ENCODE measurements at places on chromosomes 7 and 10.

GRCh38 chr7:13179775-13180523 lies 492.5 kb downstream of the ARL4A start:
- DNase-seq, result no peak

GRCh38 chr7:27179503-27180430 lies 5.3 kb downstream of the HOXA11 start:
- DNase-seq, result peak; percentile 92

DNA sequence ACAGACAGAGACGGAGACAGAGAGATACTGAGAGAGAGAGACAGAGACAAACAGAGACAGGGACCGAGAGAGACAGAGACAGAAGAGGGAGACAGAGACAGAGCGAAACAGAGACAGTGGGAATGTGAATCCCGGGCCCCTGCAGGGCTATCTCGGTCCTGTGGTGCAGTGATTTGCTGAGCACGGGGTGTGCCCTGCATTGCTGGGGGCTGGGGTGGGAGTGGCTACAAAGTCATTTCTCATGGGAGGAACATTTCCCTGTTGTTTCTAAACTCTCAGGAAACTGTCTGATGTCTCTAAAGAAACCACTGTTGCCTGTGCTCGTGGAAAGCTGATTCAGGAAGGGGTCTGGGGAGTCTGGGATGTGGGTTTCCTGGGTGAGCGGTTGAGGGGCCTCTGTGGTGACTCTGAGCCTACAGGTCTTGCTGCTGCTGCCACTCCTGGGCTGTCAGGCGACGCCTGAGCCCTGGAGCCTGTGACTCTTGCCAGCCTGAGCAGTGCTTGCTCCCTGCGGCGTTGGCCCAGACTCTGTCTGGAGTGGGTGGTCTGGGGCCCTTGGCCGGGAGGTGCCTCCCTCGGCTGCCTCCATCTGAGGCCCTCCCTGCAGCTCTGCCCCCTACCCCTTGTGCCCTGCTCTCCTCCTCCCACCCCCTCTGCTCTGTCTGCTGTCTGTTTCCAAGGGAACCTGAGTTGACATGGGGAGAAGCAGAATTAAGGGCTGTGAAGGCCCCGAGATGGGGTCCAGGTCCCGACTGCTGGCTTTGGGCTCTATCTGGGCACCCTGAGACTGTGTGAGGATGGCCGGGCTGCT lies 292.0 kb downstream of the WDR37 start:
- DNase-seq, result peak; percentile 40

GRCh38 chr10:33248638-33249037 lies 85.8 kb downstream of the NRP1 start:
- DNase-seq, result peak; percentile 94

GRCh38 chr7:84450772-84451171 lies 256.2 kb upstream of the SEMA3A start:
- no peak for DNase-seq

DNA sequence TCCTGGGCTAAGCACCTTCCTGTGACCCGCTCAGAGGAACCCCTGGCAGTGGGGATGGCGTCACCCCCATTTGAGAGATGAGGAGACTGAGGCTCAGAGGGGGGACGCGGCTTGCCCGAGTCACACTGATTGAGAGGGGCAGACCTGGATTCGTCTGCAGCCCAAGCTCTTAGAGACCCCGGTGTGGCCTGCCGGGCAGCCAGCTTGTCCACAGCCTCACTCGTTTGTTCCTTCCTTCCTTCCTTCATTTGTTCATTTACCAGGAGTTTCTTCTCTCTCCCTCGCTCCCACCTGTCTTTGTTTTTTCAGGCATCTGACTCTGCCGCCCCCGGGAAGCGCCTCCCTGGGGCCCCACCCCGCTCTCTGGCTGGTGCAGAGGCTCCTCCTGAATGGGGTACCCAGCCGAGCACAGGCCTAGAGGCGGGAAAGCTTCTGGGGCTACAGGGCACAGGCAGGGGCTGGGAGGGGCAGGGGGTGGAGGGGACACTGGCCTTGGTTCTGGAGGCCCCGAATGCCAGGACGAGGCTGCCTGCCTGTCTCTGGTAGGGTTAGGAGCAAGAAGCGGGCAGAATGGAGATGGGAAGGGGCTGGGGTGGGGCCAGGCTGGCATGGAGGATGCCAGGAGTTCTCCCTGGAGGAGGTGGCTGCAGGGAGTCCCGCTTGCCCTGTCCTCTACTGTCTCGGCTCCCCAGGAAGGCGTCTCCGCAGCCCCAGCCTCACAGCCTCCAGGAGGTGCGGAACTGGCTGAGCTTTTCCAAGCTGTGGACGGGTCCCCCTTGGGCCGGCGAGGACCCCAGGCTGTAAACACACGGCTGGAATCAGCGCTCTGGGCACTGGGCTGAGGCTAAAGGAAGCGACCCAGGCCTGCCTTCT lies 91.6 kb downstream of the UNCX start:
- DNase-seq, result no peak

DNA sequence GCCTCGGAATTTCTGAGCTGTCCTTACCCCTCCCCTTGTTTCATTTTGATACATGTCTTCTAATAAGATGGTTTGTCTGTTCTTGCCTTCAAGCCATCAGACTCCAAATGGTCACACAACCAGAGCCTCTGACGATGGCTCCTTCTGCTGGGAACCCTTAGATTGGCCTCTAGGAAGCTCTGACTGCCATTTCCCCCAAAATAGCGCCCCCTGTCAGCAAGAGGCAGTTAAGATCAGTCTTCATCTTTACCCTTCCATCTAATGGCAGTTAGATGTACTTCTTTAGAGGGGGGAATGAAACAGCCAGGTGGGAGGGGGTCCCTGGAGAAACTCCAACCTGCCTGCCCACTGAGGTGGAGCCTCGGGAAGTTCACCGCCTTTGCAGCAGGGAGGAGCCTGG lies 85.8 kb upstream of the GPR22 start:
- DNase-seq, result no peak

- no peak for DNase-seq
These were observed 494.7 kb upstream of the PFKP start for GRCh38 chr10:2572611-2573010.

DNA sequence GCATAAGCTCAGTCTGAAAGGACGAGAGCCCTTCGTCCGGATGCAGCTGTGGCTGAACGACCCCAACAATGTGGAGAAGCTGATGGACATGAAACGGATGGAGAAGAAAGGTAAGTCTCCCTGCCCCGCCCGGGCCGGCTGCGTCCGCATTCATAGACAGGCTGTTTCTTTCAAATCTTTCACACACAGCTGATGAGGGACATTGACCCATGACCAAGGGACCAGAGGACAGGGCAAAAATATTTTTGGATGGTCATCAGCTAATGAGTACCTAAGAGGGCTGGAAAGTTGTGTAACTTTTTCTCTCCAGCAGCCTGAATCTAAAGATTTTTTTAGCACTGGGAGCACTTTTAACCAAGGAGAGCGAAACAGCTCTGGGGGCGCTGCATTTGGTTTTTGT lies 52.5 kb upstream of the SH2B2 start:
- DNase-seq, result no peak

DNA sequence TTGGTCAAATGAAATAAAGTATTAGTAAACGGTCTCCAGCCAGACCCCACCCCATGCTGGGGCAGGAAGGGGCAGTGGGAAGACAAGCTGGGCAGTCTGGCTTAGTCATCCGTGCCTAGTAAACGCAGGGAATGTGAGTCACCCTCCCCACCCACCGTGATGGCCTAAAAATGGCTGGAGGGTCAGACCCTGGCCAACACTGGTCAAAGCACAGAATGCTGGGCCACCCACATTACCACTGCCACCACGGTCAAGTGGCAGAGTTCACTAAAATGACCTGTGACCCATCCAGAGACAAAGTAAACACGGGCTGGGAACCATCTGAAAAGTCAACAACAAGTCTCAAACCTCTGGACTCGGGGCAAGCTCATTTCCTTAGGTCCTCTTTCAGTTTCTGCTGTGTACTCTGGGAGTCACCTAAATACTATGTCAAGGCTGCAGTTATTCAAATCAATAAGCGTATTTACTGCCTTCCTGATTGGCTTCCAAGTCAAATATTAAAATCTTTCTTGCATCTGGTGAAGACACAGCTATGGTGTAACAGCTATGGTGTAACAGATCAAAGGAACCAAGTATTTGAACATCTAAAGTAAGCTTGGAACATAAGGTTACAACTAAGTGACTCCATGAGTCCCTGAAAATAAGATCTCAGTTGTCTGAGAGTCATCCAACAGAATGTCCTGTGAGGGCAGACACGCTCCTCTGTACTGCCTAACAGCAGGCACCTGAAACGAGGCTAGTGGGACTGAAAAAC lies 3.0 kb downstream of the ZFAND2A start:
- no peak for DNase-seq

DNA sequence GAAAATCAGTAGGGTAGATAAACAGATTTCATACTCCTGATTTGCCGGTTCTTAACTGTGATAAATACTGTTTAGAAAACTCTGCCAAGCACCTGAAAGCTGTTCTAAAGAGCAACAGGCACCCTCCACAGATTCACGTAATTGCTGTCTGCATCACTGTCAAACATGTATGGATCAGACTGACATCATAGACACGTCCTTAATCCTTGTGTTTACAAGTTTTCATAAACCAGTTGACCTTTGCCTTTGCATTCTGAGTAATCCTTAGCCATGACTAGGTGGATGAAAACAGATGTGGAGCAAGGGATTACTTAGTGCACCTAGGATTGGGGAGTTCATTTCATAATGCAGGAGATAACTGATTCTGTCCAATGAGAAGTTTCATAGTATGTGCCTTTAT lies 41.6 kb downstream of the SLC39A12 start:
- no peak for DNase-seq

- peak; percentile 30 for DNase-seq
These were observed 159.2 kb downstream of the BTAF1 start for GRCh38 chr10:92082583-92083280.

GRCh38 chr7:100119970-100120732 lies 717 bp downstream of the CNPY4 start:
- peak; percentile 74 for DNase-seq

DNA sequence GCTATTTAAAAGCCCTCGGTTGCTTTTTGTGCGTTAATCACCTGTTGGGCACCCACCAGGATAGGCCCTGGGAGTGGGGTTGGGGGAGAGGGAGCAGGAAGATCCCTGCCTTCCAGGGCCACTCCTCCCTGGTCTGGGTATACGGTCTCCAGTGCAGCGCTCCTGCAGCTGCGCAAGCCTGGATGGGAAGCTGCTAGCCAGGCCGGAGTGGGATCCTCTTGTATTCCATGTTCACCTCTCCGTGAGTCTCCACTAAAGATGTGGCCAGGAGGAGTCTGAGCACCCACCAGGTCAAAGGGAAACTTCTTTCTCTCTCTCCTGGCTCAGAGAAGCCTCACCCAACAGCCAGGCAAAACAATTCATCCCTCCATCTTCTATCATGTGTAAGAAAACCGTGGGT lies 78.8 kb upstream of the ANLN start:
- DNase-seq, result no peak

DNA sequence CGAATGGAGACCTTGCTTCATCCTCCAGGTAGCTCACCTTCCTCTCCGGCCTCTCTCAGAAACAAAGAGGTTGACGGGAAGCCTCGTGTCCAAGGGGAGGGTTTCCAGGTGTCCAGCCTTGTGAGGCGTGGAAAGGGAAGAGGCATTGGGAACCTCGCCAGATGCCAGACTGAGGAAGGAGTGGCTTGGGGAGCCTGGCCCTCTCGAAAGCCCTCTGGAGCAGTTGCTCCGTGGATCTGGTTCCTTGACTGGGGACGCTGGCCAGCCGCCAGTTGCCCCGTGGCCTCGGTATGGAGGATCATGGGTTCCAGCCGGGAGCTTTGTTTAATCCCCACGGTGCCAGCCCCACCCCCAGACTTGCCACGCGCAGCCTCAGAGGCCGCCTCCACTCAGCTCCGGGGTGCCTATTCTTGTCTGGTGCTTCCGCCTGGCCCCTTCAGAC lies 30.3 kb upstream of the SUN1 start:
- DNase-seq, result no peak

DNA sequence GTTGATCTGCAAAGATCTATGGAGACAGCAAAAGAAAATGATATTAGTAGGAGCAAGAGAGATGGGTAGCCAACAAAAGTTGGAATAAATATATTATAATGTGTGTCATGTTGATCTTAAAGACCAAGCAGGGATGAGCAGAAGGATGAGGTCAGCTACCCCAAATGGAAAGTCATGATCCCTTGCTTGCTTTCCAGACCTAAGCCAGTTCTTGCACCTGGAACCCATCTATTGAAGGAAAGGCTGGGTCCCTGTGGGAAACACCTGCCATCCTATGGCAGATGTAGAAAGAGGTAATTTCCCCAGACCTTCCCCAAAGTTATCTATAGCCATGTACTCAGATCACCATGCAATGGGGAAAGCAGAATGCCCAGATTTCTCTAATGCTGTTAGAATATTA lies 52.5 kb downstream of the LYZL2 start:
- DNase-seq, result no peak

DNA sequence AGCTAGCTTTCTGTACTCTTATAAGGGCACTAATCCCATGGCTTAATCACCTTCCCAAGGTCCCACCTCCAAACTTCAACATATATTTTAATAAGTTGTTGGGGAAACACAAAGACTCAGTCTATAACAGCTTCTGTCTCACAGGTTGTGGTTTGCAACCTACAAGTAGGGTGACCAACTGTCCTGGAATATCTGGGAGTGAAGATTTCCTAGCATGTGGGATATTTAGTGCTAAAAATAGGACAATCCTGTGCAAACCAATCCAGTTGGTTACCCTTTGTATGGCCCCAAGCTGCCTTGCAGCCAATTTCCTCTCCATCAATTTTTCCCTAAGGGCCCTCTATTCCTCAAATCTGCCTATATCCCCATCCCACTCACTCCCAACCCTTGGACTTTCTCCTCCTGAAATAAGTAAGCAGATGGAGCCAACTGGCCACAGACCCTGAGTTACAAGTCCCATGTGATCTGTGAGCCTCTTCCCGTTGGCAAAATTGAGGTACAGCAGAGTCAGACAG lies 82.3 kb downstream of the FAM13C start:
- no peak for DNase-seq

GRCh38 chr10:86715156-86715795 lies 41.1 kb upstream of the BMPR1A start:
- DNase-seq, result no peak

- no peak for DNase-seq
These were observed 12.1 kb downstream of the IL15RA start for GRCh38 chr10:5965266-5965665.

GRCh38 chr10:70348228-70348850 lies 34.1 kb downstream of the LRRC20 start:
- DNase-seq, result peak; percentile 72

DNA sequence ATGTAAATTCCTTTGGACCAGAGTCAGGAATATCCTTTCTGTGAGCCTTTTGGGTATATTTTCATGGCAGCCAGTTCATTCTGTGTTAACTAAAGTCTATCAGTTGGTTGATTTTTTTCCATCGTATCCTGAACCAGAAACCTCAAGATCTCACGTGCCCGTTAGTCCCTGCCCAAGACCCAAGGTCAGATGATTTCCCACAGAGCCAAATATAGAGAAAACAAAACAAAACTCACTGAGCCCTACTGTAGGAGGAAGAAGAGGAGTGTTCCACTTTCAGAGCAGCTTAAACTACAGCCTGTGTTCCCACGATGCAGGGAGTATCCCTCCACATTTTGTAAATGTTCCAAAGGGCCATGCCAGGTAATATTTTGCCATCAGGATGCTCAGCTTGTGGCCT lies 96.0 kb upstream of the ADO start:
- no peak for DNase-seq

- no peak for DNase-seq
These were observed 682.5 kb downstream of the LRMDA start for GRCh38 chr10:76113952-76114351.

- DNase-seq, result no peak
These were observed 231.3 kb upstream of the SHH start for GRCh38 chr7:156043416-156044178.

GRCh38 chr10:7054915-7055314 lies 355.9 kb downstream of the SFMBT2 start:
- DNase-seq, result peak; percentile 88

GRCh38 chr7:150379441-150380379 lies 580 bp downstream of the ZNF775 start:
- DNase-seq, result peak; percentile 55

All from Kasumi-1 (cell line).